ENCODE measurements at places on chromosomes 1 and 21.

- no peak for DNase-seq
These were observed 157.8 kb downstream of the VPS13D start for GRCh38 chr1:12387641-12388040.

GRCh38 chr1:944341-945325, 14.4 kb downstream of the NOC2L start:
- no peak for DNase-seq

DNA sequence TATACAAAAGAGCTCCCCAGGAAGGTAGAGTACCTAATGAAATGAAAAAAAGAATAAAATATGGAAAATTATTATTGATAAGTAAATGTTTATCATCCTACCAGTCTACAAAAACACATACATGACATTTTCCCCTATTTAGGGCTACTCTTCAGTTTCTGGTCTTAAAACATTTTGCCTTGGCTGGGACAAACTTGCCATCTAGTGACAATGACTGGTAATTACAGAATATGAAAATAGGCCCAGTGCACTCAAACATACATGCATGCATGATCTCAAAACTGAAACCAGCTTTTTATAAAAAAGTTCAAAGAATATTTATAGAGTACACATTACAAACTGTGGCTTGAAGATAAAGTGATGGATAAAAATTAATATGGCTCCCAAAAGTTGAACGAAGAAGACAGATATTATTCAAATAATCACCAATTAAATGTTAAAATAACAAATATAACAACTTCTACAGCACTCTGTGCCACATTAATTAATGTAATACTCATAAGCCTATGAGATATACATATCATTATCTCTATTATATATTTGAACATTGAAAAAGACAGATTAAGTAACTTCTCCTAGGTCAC, 10.5 kb upstream of the RNPC3 start:
- DNase-seq = no peak

- DNase-seq = peak; percentile 92
These were observed 252.5 kb upstream of the C1orf105 start for GRCh38 chr1:172167796-172168596.

DNA sequence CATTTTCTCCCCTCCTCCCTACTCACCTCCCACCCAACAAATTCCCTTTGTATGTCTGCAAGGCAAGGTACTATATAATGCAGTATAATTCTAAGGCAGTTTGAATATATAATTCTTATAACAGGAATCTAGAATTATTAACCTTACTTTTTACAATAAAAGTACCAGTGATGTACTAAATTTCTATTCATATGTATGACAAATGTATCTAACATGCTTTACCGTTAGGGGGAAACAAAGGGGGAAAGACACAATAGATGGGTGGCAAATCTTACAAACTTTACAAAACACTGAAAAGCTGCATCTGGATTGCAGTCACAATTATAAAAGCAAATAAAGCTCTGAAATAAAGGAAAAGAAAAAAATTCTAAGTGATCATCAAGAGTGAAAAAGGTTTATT, 2.3 kb downstream of the PIK3R3 start:
- no peak for DNase-seq

DNA sequence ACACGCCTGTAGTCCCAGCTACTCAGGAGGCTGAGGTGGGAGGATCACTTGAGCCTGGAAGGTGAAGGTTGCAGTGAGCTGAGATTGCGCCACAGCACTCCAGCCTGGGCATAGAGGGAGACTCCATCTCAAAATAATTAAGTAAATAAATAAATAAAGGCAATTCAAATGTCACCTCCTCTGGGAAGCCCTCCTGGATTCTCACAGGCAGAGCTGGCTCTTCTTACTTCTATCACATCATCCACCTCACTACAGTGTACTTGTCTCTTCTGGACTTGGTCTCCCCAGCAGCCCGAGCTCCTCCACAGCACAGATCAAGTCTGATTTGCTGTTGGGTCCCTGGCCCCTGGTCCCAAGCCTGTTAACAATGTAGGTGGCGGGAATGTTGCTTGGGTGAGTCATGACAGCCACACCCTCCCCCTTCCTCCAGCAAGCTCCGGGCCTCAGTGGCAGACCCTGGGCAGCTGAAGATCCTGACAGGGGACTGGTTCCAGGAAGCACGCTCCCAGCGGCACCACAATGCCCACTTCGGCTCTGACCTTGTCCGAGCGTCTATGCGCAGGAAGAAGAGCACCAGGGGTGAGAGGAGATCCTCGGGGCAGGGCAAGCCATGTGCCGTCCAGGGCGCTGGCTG, 5.3 kb downstream of the SYTL1 start:
- DNase-seq = no peak

DNA sequence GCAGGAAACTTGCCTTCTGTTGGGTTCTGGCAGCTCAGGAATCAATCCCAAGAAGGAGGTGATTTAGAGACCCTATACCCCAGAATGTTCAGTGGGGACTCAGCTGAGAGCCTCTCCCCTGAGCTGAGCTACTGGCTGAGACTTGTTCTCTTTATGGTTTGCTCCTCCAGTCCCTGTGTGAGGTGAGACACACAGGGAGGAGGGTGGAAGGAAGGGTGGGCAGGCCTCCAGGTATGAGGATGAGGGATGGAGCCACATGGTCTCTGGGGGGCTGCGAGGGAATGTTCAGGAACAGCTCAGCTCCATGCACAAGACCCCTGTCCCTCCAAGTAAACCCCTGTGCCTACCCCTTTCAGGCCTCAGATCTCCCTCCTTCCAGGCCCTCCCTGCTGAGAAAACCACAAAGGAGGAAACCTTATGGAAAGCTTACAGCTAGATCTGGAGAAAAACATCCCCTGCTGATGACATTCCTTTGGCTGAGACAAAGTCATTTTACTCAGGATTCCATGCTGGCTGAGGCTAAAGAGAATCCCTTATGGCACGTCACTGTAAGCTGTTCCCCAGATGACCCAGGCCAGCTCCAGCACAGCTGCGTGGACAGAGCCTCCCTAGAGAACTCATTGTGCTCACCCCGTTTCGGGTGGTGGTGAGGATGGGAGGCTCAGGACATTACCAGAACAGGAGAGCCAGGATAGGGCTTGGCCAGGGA, 91.5 kb upstream of the IPO9 start:
- peak; percentile 67 for DNase-seq

- DNase-seq = no peak
These were observed 84.1 kb downstream of the SPAG17 start for GRCh38 chr1:118100686-118101514.

- no peak for DNase-seq
These were observed 1047.6 kb upstream of the ADGRL4 start for GRCh38 chr1:80054129-80054528.

DNA sequence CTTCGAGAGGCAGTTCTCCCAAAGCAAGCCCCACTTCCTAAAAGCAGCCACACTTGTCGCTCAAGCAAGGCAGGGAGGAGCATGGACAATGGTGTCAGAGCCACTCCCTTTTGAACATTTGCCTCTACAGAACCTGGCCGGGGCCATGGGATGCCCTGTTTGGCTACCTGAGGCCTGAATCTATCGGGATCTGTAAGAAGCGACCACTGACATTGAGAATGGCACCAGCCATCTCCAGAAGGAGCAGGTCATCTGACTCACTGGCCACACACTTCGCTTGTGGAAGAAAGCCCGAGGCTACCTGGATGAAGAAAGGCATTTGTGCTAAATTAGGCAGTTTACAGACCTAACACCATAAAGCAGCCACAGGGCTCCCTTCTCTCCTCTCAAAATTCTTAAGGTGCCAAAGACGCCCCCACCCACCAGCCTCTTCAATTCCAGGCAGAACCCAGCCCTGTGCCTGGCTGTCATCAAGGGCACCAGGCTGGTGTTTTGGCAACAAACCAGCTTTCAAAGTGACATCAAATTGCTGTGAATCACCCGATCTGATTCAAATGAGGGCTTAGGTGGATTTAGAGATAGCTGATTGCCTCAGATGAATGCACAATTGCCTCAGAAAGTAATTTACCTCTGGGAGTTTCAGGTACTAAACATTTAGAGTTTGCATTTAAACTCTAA, 104.8 kb downstream of the ETS2 start:
- DNase-seq = no peak

GRCh38 chr1:219050086-219050821, 123.4 kb upstream of the LYPLAL1 start:
- DNase-seq = no peak
